Activated CD8-positive, alpha-beta memory T cell treated with anti-CD3 and anti-CD28 coated beads, Interleukin-2, amount 10 ng/mL, durations not matched to agents 7 days and 5 days (primary cell): ENCODE measurements at places on chromosomes 5 and 9. TPM values are rescaled to one million over a fixed set of nuclear protein-coding genes. Genes with fewer than 3 reads are reported as not detected.

The CARD9 gene
- 0.50 TPM for total RNA-seq

DNA sequence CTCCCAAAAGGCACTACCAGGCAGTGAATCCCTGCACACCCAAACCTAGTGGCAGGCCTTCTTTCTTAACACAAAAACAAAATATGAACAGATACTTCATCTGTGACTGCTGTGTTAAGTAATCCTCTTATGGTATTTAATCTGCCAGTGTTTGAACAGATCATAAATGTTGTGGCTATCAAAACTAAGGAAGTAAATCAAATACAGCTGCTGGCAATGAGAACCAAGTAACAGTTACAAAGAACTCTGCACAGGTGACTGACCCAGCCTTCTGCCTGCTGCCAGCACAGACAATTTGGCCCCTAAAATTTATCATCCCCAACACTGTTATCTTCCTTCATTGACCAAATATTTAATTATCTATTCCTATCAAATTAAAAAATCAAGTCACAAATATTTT, 78.0 kb downstream of the GNAQ start:
- no peak for DNase-seq

DNA sequence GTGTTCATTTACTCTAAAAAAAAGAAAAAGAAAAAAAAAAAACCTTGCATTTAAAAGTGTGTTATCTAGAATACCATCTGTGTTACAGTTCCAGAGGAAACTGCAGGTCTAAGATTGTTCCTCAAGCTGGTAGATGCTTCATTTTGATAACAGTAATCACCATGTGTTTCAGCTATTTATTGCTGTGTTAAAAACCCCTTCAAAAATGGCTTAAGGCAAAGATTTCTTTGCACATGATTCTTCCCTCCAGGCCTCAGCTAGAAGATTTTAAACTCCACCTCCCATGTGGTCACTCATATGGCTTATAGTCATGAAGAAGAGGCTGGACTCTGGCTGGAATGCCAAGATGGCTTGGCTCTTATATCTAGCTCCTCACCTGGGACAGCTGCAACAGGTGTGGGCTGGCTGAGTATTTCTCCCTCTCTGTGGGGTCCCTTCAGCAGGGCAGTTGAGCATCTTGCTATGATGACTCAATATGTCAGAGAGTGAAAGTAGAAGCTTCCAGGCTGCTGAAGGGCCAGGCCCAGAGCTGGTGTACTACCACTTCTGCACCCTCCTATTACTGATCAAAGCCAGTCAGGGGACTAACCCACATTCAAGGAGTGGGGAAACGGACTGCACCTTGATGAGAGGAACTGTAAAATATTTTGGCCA, 920.4 kb upstream of the DMAC1 start:
- no peak for DNase-seq

The SPAAR gene
- not detected for total RNA-seq

The HDHD3 gene
- total RNA-seq: 15.8 TPM

The SMU1 gene
- total RNA-seq: 20.0 TPM

DNA sequence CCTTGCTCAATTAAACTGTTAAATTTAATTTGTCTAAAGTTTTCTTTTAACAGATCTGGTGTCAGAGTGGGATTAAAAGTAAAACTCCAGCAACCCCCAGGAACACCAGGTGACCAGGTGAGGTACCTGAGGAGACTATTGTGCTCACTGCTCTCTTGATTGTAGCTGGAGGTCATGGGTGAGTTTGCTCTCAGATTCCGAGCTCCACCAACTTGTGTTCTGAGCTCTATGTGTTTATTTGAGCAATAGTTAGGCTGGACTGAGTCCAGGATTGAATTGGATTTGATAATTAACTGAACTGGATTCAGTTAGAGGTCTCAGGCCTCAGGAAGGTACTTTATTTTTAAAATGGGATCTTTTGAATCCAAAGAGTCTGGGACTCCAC, 17.9 kb upstream of the SCGB3A2 start:
- no peak for DNase-seq

GRCh38 chr9:87008667-87009066, 61.4 kb upstream of the GAS1 start:
- no peak for DNase-seq

DNA sequence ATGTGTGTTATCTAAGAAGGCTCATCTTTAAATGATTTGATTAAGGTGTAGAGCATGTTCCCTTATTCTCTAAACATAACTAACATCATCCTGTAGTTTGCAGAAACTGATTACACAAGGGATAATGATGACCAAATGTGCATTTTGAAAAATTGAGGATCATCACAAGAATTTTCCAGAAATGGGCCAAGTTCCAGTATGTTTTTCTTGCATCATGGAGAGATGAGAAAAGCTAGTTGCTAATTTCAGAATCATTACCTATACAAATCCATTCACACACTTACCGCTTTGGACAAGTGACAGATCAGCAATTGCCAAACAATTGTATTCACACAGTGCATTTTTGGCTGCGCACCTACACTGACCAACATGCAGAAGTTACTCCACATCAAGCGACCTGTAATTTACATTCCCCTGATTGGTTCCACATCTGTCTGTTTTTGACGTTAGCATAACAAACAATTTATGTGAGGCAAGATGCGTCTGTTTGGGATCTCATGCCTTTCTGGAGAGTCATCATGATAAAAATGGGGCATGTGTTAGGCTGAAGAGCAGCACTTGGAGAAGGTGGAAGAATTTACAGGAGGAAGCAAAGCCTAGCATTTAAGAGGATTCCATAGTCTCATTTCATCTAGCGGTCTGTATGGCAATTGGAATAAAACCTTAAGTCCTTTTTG, 2.8 kb upstream of the BNC2 start:
- DNase-seq: no peak

GRCh38 chr9:138112090-138112748, 234.6 kb downstream of the CACNA1B start:
- DNase-seq: peak; percentile 12

DNA sequence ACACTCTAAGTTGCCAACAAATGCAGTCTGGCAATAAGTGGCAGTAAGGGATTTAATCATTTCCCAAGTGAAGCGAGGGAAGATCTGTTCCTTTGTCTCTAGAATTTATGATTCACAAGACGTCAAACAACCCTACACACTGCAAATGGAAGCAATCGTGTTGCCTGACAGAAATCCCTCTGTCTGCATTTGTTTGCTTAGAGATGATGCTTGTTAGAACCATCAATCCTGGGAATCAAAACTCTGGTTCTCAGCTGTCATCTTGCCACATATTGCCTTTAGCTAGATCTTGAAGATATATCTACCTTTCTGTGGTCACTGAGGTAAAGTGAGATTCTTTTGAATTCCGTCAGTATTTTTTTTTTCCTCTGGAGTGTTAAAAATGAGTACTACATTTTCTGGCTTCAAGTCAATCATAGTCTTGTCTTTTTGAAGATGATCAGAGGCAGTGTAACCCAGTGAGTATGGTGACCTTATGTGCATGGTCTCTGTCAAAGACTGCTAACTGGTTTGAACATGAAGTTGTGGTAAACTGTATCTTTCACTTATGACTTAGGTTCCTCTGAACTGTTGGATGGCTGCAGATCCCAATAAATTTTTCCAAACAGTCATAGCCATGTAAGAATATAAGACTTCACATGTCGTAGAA, 106.4 kb upstream of the STARD4 start:
- no peak for DNase-seq

- no peak for DNase-seq
Observed at GRCh38 chr9:91896513-91897121, 53.4 kb downstream of the ROR2 start.

The ZDHHC11 gene
- 9.9 TPM for total RNA-seq

DNA sequence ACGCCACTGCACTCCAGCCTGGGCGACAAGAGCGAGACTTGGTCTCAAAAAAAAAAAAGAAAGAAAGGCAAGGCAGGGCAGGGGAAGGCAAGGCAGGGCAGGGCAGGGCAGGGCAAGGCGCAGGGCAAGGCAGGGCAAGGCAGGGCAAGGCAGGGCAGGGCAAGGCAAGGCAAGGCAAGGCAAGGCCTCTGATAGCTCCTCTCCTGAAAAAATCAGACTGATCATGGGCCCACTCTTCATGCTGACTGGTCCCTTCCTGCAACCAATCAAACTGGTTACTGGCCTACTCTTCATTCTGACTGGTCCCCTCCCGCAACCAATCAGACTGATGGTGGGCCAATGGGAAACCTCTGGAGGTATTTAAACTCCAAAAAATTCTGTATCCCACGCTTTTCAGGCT, 3.4 kb upstream of the ZBTB5 start:
- DNase-seq: no peak

- DNase-seq: no peak
Observed at GRCh38 chr5:134551901-134552300, 26.4 kb downstream of the JADE2 start.

The GPR151 gene
- total RNA-seq: not detected

The SNX24 gene
- total RNA-seq: 1.8 TPM

DNA sequence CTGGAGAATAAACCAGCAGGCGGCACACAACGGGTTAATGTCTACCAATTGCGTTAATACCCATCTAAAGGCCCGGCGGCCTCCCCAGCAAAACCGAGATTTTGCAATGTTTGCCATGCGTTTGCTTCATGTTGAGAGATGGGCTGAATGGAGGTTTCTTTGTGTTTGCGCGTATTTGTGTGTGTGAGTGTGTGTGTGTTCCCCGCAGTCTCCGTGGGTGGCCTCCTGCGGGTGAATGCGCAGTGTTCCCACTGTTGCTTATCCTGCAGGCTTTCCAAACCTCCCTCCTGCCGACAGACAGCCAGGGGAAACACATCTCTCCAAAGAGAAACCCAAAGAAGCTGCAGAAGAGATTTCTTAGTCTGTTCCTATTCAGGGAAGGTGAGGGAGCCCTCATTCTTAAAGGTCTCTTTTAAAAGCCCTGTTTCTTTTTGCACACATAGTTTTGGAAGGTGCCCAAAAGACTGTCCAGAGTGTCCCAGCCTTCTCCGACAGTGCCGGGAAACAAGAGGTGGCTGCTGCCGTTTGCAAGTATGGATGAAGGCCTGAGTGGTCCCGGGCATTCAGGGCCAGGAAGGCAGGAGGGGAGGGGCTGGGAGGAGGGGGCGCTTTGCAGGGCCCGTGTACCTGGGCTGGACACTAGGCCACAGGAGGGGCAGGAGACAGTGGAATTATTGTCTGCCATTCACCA, 103.8 kb upstream of the ERCC6L2 start:
- no peak for DNase-seq

- no peak for DNase-seq
Observed at GRCh38 chr5:39579750-39580149, 155.0 kb upstream of the DAB2 start.

DNA sequence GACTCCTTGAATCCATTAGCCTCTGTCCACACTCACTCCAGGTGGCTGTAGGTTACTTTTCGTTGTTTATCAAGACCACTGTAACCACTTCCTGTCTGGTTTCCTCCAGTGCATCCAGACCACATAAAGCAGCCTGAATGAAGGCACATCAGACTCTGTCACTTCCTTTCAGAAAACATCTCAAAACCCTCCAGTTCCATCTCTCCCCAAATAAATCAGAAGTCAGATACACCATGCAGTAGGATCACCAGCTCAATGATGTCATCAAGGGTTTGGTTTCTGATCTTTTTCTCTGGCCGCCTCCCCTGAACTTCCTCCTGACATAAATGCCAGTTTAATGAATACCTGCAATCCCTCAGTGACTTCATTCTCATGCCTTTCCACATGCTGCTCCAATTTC, 161.2 kb downstream of the ZNF462 start:
- no peak for DNase-seq

DNA sequence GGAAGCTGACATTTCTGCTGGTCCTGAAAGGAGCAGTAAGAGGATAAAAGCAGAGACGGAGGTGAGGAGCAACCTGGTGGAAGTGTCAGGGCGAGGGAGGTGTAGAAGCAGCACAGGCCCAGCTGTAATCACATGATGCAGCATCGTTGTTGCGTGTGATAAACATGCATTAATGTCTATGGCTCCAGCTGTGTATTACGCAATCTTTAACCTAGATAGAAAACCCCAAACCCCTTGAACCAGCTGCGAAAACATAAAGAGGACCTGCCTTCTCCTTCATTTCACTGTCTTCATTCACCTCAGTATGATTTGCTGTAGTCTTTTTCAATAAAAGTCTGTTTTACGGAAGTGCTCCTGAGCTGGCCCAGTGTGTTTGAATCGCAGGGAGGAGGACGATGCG, 162.9 kb downstream of the NTRK2 start:
- DNase-seq: no peak

The C9orf57 gene
- total RNA-seq: not detected

- DNase-seq: no peak
Observed at GRCh38 chr5:143471041-143471509, 67.6 kb upstream of the NR3C1 start.

GRCh38 chr9:76758476-76758875, 5.8 kb upstream of the PCA3 start:
- no peak for DNase-seq

DNA sequence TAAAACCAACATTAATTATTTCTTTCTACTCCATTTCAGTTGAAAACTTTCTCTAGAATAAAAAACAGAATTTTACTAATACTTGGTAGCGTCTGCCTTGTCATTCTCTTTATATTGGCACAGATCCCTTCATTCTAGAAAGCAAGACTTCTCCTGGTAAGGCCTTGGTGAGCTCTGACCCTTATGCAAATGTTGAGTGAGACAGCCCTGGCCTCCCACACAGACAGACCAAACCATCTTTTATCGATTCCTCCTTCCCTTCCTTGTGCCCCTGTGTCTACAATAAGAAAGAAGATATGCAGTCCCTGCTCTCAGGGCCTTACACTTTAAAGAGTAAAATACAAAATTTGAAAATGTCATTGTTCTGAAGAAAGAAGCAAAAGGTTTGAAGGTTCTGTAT, 262.2 kb downstream of the EFNA5 start:
- DNase-seq: no peak

GRCh38 chr9:68964765-68965164, 49.1 kb downstream of the PRKACG start:
- no peak for DNase-seq

GRCh38 chr9:85157772-85158171, 488.2 kb downstream of the NTRK2 start:
- no peak for DNase-seq

GRCh38 chr5:142216931-142217330, 107.9 kb downstream of the SPRY4 start:
- no peak for DNase-seq

The ZBTB26 gene
- 7.7 TPM for total RNA-seq

- DNase-seq: no peak
Observed at GRCh38 chr9:19369107-19369506, 10.9 kb downstream of the RPS6 start.

- DNase-seq: no peak
Observed at GRCh38 chr9:93288891-93289883, 105.2 kb downstream of the WNK2 start.

- DNase-seq: no peak
Observed at GRCh38 chr9:128768606-128769005, 3.1 kb downstream of the ZER1 start.

The NRG2 gene
- total RNA-seq: not detected

The SV2C gene
- total RNA-seq: 0.26 TPM

GRCh38 chr9:14220256-14220655, 93.7 kb downstream of the NFIB start:
- no peak for DNase-seq

DNA sequence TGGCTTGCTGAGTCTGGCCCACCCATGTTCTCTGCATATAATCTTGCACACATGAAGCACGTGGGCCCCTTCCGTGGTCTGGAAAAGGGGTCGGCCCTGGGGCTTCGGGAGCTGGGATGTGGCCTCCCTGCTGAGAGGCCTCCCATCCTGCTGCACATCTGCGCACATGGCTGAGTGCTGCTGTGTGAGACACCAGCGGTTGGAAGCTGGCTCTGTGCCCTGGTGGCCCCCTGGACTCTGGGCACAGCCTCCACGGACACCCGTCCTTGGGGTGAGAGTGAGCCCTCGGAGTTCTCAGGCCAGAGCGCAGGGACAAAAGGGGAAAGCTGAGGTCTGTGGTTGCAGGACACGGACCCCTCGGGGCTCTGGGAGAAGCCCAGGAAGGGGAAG, 115.8 kb downstream of the RXRA start:
- no peak for DNase-seq
